PC-3 (cell line): ENCODE measurements at places on chromosomes 12 and 14. TPM values are rescaled to one million over a fixed set of nuclear protein-coding genes. Genes with fewer than 3 reads are reported as not detected.

DNA sequence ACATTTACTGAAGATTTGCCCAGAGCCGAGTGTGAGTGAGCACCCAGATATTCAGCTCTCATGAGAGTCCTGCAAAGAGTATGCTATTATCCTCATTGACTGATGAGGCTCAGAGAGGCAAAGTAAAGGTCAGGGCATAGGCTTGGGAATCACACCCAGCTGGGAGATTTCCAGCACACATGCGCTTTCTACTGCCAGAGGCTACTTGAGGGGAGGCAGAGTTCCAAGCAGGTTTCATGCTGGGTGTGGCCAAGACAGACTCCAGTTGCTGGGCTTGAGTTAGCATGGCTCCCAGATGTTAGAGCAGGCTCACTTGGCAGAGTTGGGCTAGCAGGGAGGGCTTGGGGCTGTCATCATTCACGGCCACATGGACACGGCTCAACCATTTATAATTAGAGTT, 14.4 kb upstream of the FAM181A start:
- no peak for DNase-seq

- peak; percentile 73 for DNase-seq
These were observed 972 bp downstream of the SAMD4A start for GRCh38 chr14:54567639-54568561.

GRCh38 chr12:89481213-89481914, 43.2 kb downstream of the GALNT4 start:
- no peak for DNase-seq

DNA sequence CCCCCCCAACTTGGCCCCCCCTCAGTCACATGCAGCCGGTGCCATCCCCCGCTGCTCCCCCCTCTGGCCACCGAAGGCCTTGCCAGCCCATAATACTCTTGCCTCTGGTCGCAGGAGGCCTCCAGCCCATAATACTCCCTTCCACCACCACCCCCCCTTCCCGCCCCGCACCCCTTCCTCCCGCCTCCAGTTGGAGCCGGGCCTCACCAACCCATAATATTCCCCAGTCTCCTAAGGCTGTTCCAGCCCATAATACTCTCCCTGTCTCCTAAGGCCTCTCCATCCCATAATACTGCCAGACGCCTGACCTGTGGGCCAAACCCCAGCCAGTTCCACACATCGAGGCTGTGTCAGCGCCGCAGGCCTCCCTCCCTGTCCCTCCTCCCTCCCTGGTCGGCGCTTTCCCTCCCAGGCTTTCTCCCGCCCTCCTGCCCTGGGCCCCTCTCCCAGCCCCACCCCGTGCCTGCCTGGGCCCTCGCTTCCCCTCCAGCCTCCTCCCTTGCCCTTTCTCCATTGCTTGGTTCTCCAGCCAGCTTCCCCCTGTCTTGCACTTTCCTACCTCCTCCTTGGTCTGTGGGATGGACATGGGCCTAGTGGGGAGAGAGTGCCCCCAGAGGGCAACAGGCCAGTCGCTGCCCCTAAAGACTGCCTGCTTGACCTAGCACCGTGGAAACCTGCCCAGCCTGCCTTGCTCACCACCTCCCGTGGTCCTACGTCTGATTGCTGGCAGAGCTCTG, 6.8 kb upstream of the CHD4 start:
- DNase-seq = peak; percentile 77

- peak; percentile 65 for DNase-seq
These were observed 58.2 kb downstream of the DICER1 start for GRCh38 chr14:95098984-95099599.

- peak; percentile 31 for DNase-seq
These were observed 583.7 kb upstream of the LRFN5 start for GRCh38 chr14:41022932-41023331.

GRCh38 chr14:61836184-61836583, 74.0 kb downstream of the SNAPC1 start:
- DNase-seq = no peak

GRCh38 chr14:105419195-105420091, at the start of gene MTA1:
Gene MTA1 (plus strand): TSS chr14:105419827. CDS start chr14:105420036, 209 bp downstream.
- DNase-seq = peak; percentile 37

DNA sequence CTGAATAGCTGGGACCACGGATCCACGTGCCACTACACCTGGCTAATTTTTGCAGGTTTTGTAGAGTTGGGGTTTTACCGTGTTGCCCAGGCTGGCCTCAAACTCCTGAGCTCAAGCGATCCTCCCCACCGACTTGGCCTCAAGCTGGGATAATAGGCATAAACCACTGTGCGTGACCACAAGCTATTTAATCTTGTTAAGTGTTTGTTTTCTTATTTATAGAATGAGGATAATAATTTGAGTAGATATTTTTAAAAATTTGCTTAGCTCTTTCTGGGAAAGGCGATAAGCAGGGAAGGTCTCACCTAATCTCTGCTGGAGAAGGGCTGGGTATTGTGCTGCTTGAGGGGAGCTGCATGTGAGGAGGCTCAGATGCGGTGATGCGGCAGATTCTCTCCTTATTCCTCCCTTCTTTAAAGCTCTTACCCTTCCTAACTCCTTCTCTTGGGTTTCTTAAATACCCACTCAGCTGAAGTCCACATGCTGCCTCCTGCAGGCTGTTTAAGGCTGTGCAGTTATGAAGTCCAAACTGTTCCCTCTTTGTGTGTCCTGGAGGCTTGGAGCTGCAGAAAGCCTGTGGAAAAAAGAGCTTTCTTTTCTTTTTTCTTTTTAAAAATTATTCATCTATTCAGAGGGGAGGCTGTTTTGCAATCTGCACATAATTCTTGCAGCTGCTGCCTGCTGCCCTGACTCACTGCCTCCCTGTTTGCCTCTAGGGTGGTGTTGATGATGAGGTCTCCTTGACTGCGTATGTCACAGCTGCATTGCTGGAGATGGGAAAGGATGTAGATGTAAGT, 37.9 kb downstream of the A2ML1 start:
- peak; percentile 36 for DNase-seq

GRCh38 chr14:99663386-99664057, 18.6 kb downstream of the HHIPL1 start:
- no peak for DNase-seq

DNA sequence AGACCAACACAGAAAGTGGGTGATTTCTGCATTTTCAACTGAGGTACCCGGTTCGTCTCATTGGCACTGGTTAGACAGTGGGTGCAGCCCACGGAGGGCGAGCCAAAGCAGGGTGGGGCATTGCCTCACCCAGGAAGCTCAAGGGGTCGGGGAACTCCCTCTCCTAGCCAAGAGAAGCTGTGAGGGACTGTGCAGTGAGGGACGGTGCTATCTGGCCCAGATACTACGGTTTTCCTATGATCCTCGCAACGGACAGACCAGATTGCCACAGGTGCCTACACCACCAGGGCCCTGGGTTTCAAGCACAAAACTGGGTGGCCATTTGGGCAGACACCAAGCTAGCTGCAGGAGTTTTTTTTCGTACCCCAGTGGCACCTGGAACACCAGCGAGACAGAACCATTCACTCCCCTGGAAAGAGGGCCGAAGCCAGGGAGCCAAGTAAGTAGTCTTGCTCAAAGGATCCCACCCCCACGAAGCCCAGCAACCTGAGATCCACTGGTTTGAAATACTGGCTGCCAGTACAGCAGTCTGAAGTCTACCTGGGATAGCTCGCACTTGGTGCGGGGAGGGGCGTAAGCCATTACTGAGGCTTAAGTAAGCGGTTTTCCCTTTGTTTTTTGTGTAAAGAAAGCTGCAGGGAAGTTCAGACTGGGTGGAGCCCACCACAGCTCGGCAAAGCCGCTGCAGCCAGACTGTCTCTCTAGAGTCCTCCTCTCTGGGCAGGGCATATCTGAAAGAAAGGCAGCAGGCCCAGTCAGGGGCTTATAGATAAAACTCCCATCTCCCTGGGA, 25.5 kb upstream of the NAA30 start:
- no peak for DNase-seq

DNA sequence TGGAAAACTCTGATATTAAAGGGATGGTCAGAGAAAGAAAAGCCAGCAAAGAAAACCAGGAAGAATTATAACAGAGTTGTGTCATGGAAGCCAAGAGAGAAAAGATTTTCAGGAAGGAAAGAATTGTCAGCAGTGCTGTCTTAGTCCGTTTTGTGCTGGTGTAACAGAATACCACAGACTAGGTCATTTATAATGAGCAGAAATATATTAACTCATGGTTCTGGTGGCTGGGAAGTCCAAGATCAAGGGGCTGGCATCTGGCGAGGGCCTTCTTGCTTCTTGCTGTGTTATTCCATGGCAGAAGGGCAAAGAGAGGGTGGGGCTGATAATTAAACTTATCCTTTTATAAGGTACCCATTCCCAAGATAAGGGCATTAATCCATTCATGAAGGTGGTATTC, 6.4 kb upstream of the INHBE start:
- no peak for DNase-seq

- DNase-seq = no peak
These were observed 36.6 kb downstream of the SPATA7 start for GRCh38 chr14:88422047-88422446.

DNA sequence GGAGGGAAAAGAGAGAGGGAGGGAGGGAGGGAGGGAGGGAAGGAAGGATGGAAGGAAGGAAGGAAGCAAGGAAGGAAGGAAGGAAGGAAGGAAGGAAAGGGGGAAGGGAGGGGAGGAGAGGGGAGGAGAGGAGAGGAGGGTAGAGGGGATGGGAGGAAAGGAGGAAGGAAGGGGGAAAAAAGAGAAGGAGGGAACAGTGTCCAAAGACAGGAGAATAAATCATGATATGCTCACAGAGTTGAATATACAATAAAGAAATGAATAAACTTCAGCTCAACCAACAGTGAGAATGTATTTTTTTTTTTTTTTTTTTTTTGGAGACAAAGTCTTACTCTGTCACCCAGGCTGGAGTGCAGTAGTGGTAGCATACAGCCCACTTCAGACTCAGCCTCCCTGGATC, 4.0 kb downstream of the OR6J1 start:
- no peak for DNase-seq

DNA sequence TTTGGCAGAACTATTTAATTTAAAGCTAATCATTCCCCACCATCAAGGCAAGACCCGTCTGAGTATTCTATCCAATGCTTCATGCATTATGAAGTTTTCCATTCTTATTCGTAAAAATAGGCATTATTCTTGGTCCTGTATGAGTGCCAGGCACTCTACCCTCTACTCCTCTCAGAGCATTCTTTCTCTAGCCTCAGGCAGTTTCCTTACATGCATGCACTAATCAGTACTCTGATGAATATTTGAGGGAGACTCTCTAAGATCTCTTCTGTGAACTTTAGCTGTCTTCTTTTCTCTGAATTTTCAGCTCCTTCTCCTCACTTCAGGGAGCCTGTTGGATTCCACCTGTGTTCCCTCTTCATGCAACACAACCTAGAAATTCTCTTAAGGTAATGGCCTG, 334.7 kb downstream of the RAD51B start:
- DNase-seq = no peak

DNA sequence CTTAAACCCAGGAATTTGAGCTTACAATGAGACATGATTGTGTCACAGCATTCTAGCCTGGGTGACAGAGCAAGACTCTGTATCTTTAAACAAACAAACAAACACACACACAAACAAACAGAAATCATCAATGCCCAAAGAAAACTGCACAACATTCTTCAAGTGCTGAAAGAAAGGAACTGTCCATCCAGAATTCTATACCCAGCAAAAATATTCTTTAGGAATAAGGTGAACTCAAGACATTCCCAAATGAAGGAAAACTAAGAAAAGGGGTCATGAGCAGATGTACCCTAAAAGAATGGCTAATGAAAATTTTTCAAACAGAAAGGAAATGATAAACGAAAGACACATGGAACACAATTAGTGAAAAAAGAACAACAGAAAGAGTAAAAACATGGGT, 22.3 kb upstream of the RNF212B start:
- DNase-seq = no peak

- DNase-seq = no peak
These were observed 197.0 kb downstream of the ACSS3 start for GRCh38 chr12:81274637-81275529.

- no peak for DNase-seq
These were observed 458.4 kb upstream of the SYT1 start for GRCh38 chr12:78406213-78406612.

- DNase-seq = no peak
These were observed 113.4 kb upstream of the PELI2 start for GRCh38 chr14:56004786-56005185.

GRCh38 chr14:104519721-104520120, 59.8 kb upstream of the C14orf180 start:
- DNase-seq = no peak

GRCh38 chr12:124720681-124721500, 142.8 kb downstream of the SCARB1 start:
- DNase-seq = peak; percentile 64

DNA sequence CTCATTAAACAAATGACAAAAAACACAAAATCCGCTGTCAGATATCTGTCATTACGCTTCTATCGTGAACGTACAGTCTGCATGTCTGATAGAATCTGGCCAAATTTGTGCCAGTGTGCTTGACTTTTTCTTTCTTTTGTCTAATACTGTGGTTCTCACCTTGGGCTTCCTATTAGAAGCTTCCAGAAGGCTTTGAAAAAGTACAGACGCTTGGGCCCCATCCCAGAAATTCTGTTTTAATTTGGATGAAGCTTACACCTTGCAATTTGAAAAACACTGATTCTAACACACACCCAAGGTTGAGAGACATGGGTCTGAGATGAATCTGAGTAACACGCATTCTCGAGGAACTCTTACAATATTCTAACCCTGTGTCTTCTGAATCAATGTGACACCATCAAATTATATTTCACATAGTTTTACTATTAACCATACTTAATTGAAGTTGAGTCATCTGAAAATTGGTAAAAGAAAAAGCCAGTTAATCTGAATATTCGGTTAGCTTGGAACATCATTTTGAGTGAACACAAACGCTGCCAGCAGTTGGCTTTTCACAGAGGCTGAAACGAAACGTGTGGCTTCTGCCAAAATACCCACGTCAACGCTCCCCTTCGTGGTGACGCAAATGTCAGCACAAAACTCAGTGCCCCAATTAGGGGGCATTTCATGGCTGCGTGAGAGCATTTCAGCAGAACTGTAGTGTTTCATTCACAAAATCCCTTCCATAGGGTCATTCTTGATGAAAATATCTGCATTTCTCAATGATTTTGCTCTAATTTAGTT, 420.5 kb downstream of the TMEM132D start:
- DNase-seq = no peak

- DNase-seq = no peak
These were observed 974 bp upstream of the TNS2 start for GRCh38 chr12:53048780-53049401.

GRCh38 chr12:84329938-84330337, 582.7 kb downstream of the SLC6A15 start:
- peak; percentile 73 for DNase-seq

The ARHGEF25 gene
- 10.0 and 18.1 TPM in 2 replicates for total RNA-seq

The PTPRQ gene
- 0.07 TPM in 1 of 2 replicates, not detected in the other for total RNA-seq

The ERBB3 gene
- total RNA-seq = 28.0 and 40.6 TPM in 2 replicates

The CHD8 gene
- total RNA-seq = 57.4 and 81.0 TPM in 2 replicates

The TMEM19 gene
- 14.3 and 17.5 TPM in 2 replicates for total RNA-seq

The KRT84 gene
- 0.15 TPM in 1 of 2 replicates, not detected in the other for total RNA-seq

The CD27 gene
- total RNA-seq = not detected in 2 replicates

The SLC6A15 gene
- total RNA-seq = not detected in 2 replicates

The ANGEL1 gene
- 9.2 and 12.4 TPM in 2 replicates for total RNA-seq

The HOXC10 gene
- total RNA-seq = 0.69 and 2.9 TPM in 2 replicates

The CPNE6 gene
- not detected in 2 replicates for total RNA-seq

The CYP46A1 gene
- 0.52 and 1.2 TPM in 2 replicates for total RNA-seq

The PTGER2 gene
- 4.6 and 4.7 TPM in 2 replicates for total RNA-seq
